ENCODE measurements at places on chromosomes 16 and 17.

GRCh38 chr16:66746682-66747081, 4.7 kb downstream of the DYNC1LI2 start:
- DNase-seq, result no peak

GRCh38 chr16:54935266-54935968, 4.8 kb downstream of the IRX5 start:
- DNase-seq, result no peak

DNA sequence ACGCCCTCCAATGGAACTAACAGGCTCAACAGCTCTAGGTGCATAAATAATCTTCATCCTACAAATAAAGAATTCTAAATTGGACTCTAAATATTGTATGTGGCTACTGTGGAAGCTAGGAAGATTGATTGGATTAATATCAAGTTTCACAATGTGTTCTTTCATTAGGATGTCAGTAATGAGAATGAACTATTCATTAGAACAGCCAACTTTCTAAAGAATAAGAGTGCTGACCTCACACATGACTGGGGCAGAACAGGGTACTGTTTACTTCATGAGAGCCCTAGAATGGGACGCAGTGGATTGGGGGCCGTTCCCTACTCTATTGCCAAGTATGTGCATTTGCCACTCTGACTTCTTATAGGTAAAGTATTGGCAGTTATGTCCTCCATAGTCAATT, 528.2 kb upstream of the RBFOX1 start:
- DNase-seq, result no peak

GRCh38 chr16:85607321-85607765, 5.8 kb upstream of the GSE1 start:
- no peak for DNase-seq

- DNase-seq, result peak; percentile 17
Observed at GRCh38 chr17:75720656-75721462, at the start of gene ITGB4. TSS of gene ITGB4 (plus strand) at chr17:75721459. CDS start at chr17:75724704, 3,245 bp downstream.

All from stimulated activated CD8-positive, alpha-beta memory T cell treated with anti-CD3 and anti-CD28 coated beads, Interleukin-4, amount 100 ng/mL, for 4 hours (primary cell).